GM06990 (cell line): ENCODE measurements at places on chromosomes 7 and 10.

- no peak for DNase-seq
Measured at GRCh38 chr10:109062371-109062770, 860.9 kb downstream of the XPNPEP1 start.

GRCh38 chr10:112395809-112396530, 22.1 kb downstream of the ACSL5 start:
- DNase-seq = no peak

DNA sequence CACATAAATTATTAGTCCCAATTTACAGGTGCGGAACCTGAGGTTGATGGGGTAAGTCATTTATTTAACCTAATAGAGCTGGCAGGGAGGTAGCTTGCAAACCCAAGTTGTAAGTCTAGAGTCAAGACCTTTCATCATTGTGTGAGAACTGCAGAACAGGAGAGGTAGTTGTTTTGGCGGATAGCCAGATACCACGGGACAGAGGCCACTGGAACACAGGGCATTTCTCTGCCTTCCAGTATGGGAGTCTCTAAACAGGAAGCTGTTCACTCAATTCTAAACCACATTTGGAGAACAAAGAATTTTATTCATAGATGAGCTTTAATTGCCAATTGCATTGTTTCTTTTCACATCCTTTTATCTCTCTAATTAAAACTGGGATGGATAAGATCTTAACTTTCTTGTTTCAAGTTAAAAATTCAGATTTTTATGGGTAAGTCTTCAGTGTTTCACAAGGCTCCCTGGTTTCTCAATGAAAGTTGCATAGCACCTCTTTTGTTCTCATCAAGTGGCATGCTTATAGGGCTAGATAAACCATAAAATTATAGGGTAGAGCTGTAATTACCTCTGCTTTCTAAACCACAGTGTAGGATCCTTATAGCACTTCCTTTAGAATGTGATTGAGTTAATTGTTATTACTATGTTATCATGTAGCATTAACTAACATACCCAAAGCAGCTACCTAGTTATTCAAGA, 489.0 kb downstream of the GATA3 start:
- DNase-seq = no peak

DNA sequence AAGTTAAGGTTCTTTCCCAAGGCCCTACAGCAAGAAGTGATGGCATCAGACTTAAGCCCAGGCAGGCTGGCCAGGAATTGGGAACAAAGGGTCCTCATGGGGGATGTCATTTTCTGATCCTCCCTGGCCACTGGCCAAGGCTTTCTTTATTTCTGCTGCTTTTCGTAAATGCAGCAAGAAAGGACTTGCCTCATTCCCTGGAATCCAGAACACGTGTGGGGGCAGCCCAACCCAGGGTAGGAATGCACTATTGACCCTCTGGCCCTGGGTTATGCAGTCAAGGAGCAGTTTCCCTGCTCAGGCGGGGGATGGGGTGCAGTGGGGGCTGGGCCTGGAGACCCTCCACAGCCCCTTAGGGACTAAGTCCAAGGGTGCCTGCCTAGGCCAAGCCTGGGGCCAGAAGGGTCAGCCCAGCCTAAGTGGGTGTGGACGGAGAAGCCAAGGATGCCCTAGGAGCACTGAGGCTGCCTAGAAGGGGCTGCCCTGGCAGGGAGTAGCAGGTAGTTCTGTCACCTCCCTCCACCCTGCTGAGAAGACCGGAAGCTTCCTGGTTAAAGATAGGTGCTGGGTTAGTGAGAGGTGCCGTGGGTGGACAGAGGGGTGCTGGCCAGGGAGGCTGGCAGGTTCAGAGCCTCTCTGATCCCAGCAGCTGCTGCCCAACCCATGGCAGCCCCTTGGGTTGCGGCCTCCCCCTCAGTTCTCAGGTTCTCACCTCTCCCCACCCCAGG, 179.2 kb downstream of the SH3PXD2A start:
- no peak for DNase-seq

GRCh38 chr10:114342976-114343375, 61.3 kb downstream of the AFAP1L2 start:
- no peak for DNase-seq

GRCh38 chr10:122446668-122447423, 7.6 kb upstream of the ARMS2 start:
- DNase-seq = no peak

DNA sequence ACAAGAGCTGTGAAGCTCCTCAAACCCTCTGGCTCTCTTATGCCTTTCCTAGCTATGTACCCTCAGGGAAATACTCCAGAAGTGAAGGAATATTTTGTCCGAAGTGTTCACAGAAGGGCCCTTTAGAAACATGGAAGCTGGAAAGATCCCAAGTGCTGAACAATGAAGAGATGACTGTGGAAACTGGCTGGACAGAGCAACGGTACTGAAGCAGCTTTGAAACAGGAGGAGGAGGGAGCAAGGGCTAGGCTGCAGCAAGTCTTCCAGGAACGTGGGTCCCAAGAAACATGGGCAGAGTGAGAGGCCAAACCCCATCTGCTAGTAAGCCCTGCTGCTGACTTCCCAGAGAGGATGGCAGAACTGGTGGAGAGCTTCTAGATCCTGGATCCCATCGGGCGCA, 3.0 kb upstream of the PSAP start:
- no peak for DNase-seq

DNA sequence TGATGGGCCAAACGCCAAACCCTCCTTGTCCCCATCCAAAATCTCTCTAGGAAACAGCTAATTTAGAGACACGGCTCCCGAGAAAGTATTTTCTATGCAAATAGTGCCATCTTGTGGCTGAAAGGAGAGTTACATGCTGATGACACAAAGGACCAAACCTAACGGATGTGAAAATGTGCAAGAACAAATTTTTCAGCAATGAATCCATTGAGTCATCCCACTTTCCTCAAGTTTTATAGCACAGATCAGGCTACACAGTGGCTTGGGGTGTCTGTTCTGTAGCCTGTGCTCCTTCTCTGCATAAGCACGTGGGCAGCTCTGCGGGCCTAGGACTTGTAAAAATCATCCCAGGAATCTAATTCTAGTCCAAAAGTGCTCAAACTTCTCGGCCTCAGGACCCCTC, 154.8 kb upstream of the PRR15 start:
- no peak for DNase-seq

DNA sequence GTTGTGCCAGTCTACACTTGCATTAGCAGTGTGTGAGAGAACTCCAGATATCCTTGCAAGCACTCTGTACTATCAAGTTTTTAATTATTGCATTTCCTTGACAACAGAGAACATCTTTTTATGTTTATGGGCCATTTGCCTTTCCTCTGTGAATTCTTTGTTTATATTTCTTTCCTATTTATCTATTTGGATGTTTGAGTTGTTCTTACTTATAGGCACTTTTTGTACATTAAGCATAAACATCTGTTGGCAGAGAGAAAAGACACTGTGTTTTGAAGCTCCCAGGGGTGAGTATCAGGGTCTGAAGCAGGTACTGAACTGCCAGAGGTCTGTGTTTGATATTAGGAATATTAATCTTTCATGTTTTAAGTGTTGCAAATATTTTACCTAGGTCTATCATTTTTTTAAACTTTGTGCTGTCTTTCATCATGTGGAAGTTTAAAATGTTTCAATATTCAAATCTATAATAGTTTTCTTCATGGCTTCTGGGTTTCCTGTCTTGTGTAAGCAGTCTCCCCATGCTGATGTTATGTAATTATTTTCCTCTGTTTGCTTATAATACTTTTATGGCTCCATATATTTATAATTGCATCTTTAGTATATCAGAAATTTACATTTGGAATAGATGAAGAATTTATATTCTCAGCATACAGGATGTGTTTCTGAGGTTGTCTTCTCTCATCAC, 17.7 kb upstream of the PDCD4 start:
- DNase-seq = no peak

DNA sequence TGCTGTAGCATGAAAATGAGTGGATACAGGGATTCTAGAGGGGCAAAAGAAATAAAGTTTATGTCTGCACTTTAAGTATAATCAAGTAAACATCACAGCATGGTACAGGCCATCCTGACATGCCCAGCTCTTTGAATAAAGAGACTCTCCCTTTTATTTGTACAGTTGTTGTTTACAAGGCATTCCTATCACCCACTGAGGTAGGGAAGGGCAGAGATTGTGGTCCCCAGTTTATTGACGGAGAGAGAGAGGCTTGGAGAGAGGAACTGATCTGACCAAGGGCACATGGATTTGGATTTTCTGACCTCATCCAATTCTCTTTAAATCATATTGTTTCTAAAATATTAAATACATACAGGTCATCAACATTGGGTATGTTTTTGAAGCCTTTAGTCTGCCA, 53.9 kb downstream of the TACC2 start:
- no peak for DNase-seq

DNA sequence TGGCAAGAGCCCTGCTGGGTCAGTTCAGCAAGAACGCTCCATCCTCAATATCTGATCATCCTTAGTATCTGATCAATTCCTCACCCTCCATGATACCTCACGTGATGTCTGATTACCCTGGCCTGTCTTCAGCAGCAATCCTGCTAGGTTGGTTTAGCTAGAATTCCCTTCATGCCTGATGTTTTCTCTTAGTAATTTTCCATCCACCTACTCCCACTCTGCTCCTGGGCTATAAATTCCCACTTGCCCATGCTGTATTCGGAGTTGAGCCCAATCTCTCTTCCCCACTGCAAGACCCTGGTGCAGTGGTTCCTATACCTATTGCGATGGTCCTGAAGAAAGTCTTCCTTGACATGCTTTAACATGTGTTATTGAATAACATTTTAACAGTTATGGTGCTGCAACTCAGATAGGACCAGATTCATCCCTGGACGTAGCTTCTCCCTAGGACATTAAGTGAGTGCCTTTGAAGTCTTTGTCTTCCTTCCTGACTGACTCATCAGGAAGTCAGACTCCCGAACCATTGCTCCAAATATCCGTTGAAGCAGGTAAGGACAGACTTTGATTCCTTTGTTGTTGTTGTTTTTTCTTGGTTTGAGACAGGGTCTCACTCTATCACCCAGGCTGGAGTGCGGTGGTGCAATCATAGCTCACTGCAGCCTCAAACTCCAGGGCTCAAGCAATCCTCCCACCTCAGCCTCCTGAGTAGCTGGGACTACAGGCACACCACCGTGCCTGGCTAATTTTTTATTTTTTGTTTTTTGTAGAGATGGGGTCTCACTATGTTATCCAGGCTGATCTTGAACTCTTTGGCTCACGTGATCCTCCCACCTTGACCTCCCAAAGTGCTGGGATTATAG, 29.4 kb upstream of the CLDN3 start:
- DNase-seq = no peak

DNA sequence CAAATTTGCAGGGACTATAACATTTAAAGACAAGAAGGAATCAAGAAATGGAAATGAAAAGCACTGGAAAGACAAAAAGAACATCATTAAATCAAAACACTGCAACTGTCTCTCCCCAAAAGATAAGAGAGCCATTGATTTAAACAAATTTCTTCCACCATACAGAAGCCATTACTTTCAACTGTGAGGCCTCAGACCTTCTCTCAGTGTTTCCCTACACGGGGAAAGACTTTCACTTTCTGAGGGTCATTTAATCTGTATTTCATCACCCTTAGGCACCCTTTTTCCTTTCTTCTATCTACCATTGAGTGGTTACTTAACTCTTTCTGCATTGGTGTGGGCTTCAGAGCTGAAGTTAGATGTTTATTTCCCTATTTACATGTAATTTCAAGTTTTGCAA, 47.5 kb downstream of the CCDC172 start:
- no peak for DNase-seq

GRCh38 chr7:141837683-141838082, 3.6 kb downstream of the PRSS37 start:
- no peak for DNase-seq

DNA sequence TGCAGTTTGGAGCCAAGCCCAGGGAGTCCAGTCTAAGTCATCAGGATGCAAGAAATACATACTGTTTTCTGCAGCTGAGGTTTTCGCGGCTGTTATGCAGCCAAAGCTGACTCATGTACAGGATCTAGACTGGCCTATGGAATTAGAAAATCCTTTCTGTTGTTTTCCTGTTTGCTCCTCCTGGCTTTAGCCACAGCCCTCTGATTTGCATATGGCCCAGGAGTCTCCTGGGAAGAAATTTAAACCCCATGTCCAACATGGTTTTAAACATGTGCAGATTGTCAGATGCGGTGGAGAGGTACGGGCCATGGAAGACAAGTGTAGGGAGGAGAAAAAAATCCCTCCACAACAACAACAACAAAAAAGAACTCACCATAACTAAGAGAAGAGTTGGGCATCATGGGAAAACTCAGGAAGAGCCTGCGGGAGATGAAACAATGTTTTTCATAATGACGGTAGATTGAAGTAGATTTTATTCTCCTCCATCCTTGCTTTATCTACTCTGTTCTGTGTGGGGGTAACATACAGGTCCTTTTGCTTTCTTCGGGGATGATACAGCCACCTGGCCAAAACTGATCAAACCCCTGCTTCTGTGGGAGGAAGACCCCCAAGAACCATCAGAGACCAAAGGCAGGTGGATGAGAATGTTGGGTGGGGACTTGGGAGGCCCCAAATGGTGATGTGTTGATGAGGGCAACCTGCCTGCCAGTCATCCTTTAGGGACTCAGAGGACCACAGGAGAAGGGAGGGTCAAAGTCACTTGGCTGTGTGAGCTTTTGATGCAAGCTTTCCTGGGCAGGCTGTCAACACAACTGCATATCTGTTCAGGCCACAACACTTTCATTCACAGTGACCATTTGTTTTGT, 29.8 kb upstream of the GNA12 start:
- no peak for DNase-seq

DNA sequence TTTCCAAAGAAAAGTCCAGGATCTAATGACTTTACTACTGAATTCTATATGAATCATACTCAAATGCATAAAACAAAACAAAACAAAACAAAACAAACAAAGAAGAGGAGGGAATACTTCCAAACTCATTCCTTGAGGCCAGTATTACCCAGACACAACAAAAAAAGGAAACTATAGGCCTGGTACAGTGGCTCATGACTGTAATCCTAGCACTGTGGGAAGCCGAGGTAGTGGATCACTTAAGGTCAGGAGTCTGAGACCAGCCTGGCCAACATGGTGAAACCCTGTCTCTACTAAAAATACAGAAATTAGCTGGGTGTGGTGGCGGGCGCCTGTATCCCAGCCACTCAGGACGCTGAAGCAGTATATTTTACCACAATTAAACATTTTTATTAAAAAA, 114.6 kb downstream of the NRBF2 start:
- no peak for DNase-seq

- DNase-seq = no peak
Measured at GRCh38 chr10:131577178-131577555, 265.6 kb upstream of the TCERG1L start.

GRCh38 chr7:25028370-25029021, 48.5 kb upstream of the OSBPL3 start:
- no peak for DNase-seq

GRCh38 chr7:149310113-149310836, 48.3 kb downstream of the ZNF783 start:
- DNase-seq = no peak

- no peak for DNase-seq
Measured at GRCh38 chr7:35015346-35015859, 21.9 kb downstream of the DPY19L1 start.

- DNase-seq = peak; percentile 30
Measured at GRCh38 chr10:60732807-60733516, 45.3 kb upstream of the CDK1 start.

DNA sequence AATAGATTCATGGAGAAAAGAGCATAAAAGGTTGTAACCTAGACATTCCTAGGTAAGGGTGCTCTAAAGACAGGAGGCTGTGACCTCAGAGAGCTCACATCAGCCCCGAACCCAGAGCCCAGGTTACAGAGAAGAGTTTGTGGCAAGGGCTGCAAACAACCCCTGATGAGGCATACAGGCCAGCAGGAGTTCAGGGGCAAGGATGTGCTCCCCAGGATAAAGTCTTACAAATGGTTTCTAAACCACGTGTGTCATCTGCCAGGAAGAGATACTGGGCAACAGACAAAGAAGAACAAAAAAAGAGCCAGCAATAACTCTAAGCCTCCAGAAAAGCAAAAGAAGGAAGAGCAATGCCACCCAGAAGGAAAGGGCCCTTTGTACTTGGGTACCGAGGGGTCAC, 27.7 kb downstream of the NCAPG2 start:
- DNase-seq = no peak
